ENCODE measurements at places on chromosomes 7 and 10.

- no peak for DNase-seq
Observed at GRCh38 chr10:30210296-30210695, 138.8 kb downstream of the MTPAP start.

- no peak for DNase-seq
Observed at GRCh38 chr10:47151920-47152319, 148.1 kb upstream of the GDF10 start.

DNA sequence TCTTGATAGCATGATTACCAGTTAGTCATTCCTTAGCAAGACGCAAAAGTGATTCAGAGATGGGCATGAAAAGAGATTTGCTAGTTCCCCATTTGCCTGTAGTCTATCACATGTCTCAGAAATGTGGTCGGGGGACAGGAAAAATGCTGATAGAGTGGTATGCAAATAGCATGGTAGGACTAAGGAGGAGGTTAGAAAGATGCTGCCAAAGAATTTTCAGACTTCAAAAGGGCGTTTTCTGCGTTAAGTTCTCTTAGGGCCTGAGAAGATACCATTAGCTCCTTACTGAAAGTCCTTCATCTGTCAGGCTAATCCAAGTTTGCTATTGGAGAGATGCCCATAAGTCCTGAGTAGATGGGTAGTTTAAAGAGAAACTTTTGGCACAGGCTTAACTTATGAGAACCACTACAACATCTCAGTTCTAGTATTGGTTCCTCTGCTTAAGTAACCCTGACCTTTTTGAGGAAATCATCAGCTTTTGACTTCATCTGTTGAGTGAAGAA, 2.7 kb downstream of the CALD1 start:
- no peak for DNase-seq

DNA sequence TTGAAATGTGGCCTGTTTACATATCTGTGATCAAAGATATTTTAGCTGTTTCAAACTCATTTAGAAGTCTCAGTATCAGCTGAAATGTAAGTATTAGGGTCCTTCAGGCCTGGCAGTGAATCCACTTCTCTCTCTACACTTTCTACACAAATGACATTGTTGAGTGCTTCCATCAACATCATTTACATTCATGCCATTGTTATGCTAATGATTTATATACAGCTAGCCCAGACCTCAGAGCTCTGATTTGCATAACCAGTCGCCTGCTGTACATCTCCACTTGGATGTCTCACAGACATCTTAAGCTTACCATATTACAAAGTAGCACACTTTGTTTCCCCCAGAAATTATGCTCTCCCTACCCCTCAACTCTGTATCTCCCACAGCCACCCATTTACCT, 71.6 kb downstream of the GSDME start:
- DNase-seq = no peak

- no peak for DNase-seq
Observed at GRCh38 chr7:27179503-27180430, 5.3 kb downstream of the HOXA11 start.

- no peak for DNase-seq
Observed at GRCh38 chr10:113283189-113283588, 269.7 kb upstream of the HABP2 start.

DNA sequence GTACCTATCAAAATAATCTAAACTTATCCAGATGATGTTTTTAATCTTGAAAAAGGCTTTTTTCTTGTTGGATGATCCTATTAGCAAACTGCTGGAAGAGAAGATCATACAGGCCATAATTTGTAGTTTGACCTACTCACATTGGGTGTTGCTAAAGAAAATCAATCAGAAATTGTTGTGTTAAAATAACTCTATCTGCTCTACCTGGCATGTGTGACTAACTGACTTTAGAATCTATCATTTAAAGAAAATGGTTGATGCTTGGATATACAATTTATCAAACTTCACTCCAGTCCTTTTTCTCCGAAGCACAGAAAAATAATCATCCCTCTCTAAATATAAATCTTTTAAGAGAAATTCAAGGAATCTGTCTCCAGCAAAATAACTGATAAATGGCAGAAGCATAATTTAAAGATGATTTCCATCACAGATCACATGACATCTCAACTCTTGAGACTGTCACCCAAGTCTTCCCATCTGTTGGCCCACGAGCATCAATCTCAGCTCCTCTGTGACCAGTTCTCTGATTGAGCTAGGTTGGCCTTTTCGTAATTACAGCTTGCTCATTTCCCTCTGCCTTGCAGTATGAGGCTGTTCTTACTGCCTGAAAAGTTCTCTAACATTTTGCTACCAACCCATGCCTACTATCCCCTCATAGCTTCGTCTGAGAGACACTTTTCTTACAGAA, 36.4 kb downstream of the CABCOCO1 start:
- DNase-seq = no peak

DNA sequence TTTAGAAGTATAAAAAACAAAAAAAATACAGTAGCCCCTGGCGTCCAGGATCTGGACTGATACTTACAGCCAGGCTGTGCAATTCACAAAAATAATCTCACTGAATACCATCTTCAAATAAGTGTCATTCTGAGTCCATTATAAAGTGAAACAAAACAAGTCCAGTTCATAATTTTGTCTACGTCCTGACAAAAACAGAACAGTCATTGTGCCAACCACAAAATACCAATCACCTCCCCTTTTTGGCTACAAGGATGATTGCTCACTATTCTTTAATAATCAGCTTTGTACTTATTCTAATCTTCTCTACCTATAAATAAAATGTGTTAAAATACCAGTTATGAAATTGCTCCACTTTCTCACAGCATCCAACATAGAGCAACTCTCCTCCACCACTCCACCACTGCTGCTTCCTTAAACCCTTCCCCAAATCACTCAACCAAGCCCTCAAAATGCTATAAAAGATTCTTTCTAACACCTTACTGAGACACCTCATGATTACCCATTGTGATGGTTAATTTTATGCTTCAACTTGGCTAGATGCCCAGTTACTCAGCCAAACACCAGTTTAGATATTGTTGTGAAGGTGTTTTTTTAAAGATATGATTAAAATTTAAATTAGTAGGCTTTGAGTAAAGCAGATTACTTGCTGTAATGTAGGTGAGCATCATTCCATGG, 479.8 kb upstream of the SEMA3A start:
- DNase-seq = no peak

GRCh38 chr10:127976286-127976685, 69.4 kb downstream of the PTPRE start:
- DNase-seq = no peak

GRCh38 chr7:132857031-132857430, 224.9 kb downstream of the CHCHD3 start:
- DNase-seq = no peak

DNA sequence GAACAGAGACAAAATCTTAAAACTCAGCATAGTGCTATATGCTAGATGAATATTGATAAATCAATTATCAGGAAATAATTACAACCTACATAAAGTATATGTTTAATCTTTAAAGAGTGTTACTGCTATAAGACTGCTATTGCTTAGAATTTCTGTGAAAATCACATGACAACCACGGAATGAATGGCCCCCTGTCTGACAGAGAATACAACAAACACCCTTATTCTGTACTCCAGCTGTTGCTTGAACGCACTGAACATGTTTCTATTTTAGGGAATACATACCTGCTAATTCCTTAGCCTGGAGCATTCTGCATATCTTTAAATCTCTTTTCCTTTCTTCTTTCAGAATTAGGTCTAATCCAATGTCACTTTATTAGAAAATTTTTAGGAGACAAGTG, 452.4 kb upstream of the PHF14 start:
- no peak for DNase-seq

All from DMS79 treated with DMSO at 0.1 percent for 48 hours (cell line).